Lung (tissue), 17 donors: ENCODE measurements at places on chromosomes 1 and 21. TPM values are rescaled to one million over a fixed set of nuclear protein-coding genes. Genes with fewer than 3 reads are reported as not detected.

- no peaks in the 10 kb centered on the region for H3K36me3 ChIP-seq
- no peak overlapping the region for H3K4me3 ChIP-seq
- no peaks in the 10 kb centered on the region for H3K4me1 ChIP-seq
- H3K27ac ChIP-seq = no peak overlapping the region
- no peaks in the 10 kb centered on the region for H3K27me3 ChIP-seq
These were observed 51.7 kb upstream of the SCMH1 start for GRCh38 chr1:41293779-41294178.

- no peaks in the 10 kb centered on the region for H3K27me3 ChIP-seq
- H3K27ac ChIP-seq = no peak overlapping the region
- H3K4me3 ChIP-seq = no peak overlapping the region
- no peaks in the 10 kb centered on the region for H3K36me3 ChIP-seq
These were observed 4.0 kb upstream of the AGBL4 start for GRCh38 chr1:50027794-50028193.

GRCh38 chr1:179817789-179818188 is 59.8 kb downstream of the TOR1AIP2 start:
- no peak overlapping the region for H3K4me3 ChIP-seq
- no peak overlapping the region for H3K27ac ChIP-seq

- no peak for DNase-seq
- H3K4me1 ChIP-seq = no peaks in the 10 kb centered on the region
- peaks cover 36% of the 10 kb centered on the region for H3K36me3 ChIP-seq
- no peak overlapping the region for H3K27ac ChIP-seq
These were observed 22.2 kb upstream of the TMEM200B start for GRCh38 chr1:29145739-29146437.

DNA sequence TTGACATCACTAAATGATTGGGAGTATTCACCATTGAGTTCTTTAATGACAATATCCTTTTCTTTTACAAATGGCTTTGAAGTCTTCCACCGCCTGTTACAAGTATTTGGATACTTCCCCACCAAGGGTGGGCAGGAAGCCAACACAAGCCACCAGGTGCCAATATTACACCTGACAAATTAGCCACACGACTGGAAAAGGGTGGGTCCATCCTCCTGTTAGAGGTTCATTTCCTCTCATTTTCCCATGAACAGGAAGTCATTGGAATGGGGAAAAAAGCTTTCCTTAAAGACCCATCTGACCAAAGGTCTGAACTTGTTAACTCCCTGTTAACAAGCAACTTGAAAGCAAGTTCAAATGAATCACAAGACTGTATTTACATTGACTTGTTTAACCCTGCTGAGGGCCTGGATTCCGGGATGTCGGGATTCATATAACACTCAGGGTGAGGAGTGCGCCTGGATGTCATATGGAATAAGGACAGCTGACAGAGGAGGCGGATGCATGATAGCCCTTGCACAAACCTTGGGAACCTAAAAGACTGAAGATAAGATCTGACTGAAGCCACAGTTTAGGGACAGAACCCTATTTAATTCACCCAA is 40.5 kb upstream of the PROX1 start:
- no peak overlapping the region for H3K4me3 ChIP-seq
- no peaks in the 10 kb centered on the region for H3K36me3 ChIP-seq
- no peaks in the 10 kb centered on the region for H3K4me1 ChIP-seq
- no peak for DNase-seq
- no peak overlapping the region for H3K27ac ChIP-seq
- peaks cover 7% of the 10 kb centered on the region for H3K27me3 ChIP-seq

GRCh38 chr1:55539652-55540512 is 324.7 kb upstream of the USP24 start:
- no peak overlapping the region for H3K4me3 ChIP-seq
- no peak overlapping the region for H3K27ac ChIP-seq

DNA sequence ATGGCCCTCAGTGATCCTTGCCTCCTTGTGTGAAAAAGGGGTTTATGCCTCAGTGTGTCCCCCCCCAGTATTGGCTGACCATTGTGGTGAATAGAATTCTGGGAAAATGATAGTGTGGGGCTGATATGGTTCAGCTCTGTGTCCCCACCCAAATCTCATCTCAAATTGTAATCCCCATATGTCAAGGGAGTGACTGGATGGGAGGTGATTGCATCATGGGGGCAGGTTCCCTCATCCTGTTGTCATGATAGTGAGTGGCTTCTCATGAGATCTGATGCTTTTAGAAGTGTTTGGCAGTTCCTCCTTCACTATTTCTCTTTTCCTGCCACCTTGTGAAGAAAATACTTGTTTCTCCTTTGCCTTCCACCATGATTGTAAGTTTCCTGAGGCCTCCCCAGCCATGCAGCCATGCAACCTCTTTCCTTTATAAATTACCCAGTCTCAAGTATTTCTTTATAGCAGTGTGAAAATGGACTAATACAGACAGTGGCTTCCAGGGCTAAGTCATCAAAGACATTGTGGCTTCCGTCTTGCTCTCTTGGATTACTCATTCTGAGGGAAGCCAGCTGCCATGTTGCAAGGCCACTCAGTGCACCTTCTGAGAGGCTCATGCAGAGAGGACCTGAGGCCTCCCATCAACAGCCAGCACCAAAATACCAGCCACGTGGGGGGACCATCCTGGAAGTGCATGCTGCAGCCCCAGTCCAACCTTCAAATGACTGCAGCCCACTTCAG is 40.6 kb upstream of the SOD1 start:
- no peaks in the 10 kb centered on the region for H3K4me1 ChIP-seq
- H3K36me3 ChIP-seq = no peaks in the 10 kb centered on the region
- no peaks in the 10 kb centered on the region for H3K27me3 ChIP-seq
- no peak for DNase-seq

- H3K36me3 ChIP-seq = peaks cover 6% of the 10 kb centered on the region
- H3K4me3 ChIP-seq = no peak overlapping the region
- H3K27ac ChIP-seq = no peak overlapping the region
- DNase-seq = peak; percentile 91
- no peaks in the 10 kb centered on the region for H3K4me1 ChIP-seq
These were observed 79.0 kb downstream of the RAVER2 start for GRCh38 chr1:64823691-64824476.

DNA sequence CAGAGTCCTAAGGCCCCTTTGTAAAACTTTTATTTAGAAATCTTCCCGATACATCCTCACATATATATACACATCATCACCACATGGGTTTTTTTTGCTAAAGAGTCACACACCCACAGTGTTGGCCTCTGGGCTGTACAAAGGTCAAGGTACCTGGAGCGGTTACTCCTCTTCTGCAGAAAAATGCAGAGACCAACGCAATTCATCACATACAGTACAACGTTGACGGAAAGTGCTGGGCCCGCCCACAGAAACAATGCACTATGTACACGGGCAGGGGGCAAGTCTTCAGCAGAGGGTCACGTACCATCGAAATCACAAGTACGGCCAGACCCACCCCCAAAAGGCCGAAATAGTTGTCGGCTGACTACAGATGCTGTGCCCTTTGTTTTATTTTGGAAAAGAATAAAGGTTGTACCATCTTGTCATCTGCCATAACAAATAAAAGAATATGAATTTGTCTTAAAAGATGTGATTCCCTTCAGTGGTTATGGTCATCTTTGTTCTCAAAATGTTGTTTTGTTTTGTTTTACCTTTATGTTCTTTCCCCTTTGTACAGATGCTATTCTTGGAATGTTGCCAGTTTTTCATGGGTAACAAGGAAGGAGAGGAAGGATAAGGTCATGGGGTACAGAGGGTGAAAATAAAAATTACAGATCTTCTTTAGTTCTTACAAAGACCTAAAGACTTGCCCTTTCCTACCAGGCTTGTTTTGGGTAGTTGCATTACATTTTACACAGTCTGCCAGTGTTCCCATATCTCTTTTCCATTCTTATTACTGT is 15.6 kb downstream of the TAL1 start:
- no peak overlapping the region for H3K4me3 ChIP-seq
- no peak for DNase-seq
- no peak overlapping the region for H3K27ac ChIP-seq
- no peaks in the 10 kb centered on the region for H3K36me3 ChIP-seq
- H3K4me1 ChIP-seq = no peaks in the 10 kb centered on the region
- no peaks in the 10 kb centered on the region for H3K27me3 ChIP-seq

GRCh38 chr1:201265756-201266155 is 17.6 kb upstream of the PKP1 start:
- no peak for DNase-seq
- peaks cover 2% of the 10 kb centered on the region for H3K27me3 ChIP-seq
- peaks cover 9% of the 10 kb centered on the region for H3K4me1 ChIP-seq
- H3K27ac ChIP-seq = no peak overlapping the region
- H3K36me3 ChIP-seq = no peaks in the 10 kb centered on the region

DNA sequence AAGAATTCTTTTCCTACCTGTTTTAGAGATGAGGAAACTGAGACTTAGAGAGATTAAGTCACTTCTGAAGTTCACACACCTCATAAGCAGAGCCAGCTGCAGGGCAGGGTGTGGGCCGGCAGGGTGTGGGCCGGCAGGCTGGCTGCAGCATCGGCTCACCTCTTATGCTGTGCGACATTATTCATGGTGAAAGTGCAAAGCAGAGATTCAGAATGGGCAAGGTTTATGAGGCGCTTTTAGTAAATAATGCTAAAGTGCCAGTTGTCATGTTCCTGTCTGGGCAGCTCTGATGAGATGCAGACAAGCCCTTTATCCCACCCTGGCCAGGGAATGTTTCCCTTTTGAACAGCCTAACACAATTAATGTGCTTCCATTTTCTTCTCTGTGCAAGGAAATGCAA is 14.6 kb downstream of the MAB21L3 start:
- no peak for DNase-seq
- no peaks in the 10 kb centered on the region for H3K36me3 ChIP-seq
- no peak overlapping the region for H3K27ac ChIP-seq
- no peaks in the 10 kb centered on the region for H3K4me1 ChIP-seq
- no peak overlapping the region for H3K4me3 ChIP-seq
- peaks cover 3% of the 10 kb centered on the region for H3K27me3 ChIP-seq

- H3K36me3 ChIP-seq = no peaks in the 10 kb centered on the region
- no peak overlapping the region for H3K4me3 ChIP-seq
- no peak for DNase-seq
- H3K27me3 ChIP-seq = no peaks in the 10 kb centered on the region
- no peak overlapping the region for H3K27ac ChIP-seq
These were observed 85.3 kb upstream of the RGS4 start for GRCh38 chr1:162983671-162984425.

- H3K27ac ChIP-seq = no peak overlapping the region
- no peaks in the 10 kb centered on the region for H3K27me3 ChIP-seq
- peaks cover 13% of the 10 kb centered on the region for H3K4me1 ChIP-seq
These were observed 7.8 kb downstream of the HEYL start for GRCh38 chr1:39631361-39632322.

DNA sequence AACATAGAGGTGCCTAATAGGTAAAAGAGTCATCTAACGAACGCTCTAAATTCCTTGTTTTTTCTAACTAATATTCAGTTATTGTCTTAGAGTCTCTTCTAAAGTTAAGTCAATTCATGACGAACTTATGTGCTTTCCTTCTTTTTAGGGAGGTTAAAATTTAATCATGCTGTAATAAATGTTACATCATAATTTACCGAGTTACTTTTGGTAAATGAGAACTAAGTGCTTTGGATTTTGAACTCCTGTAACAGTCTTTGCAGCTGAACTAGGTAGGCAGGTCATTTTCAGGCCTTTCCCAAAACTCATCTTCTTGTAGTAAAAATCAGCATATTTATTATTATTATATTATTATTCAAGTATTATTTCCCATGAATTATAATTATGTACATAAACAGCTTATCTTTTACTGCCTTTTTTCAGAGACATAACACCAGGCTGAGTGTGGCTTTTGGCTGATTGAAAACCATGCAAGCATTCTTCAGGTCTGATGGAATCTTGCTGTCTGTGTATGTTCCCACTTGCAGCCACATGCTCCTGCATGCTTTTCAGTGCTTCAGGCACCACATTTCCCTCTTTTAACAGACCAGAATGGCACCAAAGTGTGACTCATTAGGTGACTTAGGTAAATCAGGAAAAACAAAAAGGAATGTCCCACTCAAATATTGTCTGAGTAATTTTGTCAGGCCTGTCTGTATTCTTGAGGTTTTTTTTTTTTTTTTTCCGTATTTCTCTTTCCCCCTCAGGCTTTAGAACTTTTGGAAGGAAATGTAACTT is 81.0 kb upstream of the CD55 start:
- no peak overlapping the region for H3K27ac ChIP-seq
- H3K27me3 ChIP-seq = no peaks in the 10 kb centered on the region
- no peak overlapping the region for H3K4me3 ChIP-seq
- H3K36me3 ChIP-seq = no peaks in the 10 kb centered on the region

- H3K4me3 ChIP-seq = no peak overlapping the region
- no peaks in the 10 kb centered on the region for H3K27me3 ChIP-seq
- no peaks in the 10 kb centered on the region for H3K4me1 ChIP-seq
- H3K27ac ChIP-seq = no peak overlapping the region
- no peak for DNase-seq
- no peaks in the 10 kb centered on the region for H3K36me3 ChIP-seq
These were observed 249.2 kb downstream of the MATN1 start for GRCh38 chr1:30473922-30474817.

DNA sequence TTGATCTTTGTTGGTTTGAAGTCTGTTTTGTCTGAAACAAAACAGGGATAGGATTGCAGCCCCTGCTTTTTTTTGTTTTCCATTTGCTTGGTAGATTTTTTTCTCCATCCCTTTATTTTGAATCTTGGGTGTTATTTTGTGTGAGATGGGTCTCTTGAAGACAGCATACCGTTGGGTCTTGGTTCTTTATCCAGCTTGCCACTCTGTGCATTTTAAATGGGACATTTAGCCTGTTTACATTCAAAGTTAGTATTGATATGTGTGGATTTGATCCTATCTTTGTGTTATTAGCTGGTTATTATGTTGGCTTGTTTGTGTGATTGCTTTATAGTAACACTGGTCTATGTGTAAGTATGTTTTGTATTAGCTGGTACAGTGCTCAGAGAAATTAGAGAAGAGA is 40.9 kb downstream of the GIPC2 start:
- H3K27me3 ChIP-seq = no peaks in the 10 kb centered on the region
- H3K27ac ChIP-seq = no peak overlapping the region
- H3K36me3 ChIP-seq = no peaks in the 10 kb centered on the region
- no peak for DNase-seq
- no peak overlapping the region for H3K4me3 ChIP-seq
- no peaks in the 10 kb centered on the region for H3K4me1 ChIP-seq

GRCh38 chr1:82880506-82880905 is 1079.8 kb downstream of the ADGRL2 start:
- DNase-seq = no peak
- H3K27ac ChIP-seq = no peak overlapping the region
- no peaks in the 10 kb centered on the region for H3K4me1 ChIP-seq
- no peaks in the 10 kb centered on the region for H3K27me3 ChIP-seq
- H3K36me3 ChIP-seq = no peaks in the 10 kb centered on the region

DNA sequence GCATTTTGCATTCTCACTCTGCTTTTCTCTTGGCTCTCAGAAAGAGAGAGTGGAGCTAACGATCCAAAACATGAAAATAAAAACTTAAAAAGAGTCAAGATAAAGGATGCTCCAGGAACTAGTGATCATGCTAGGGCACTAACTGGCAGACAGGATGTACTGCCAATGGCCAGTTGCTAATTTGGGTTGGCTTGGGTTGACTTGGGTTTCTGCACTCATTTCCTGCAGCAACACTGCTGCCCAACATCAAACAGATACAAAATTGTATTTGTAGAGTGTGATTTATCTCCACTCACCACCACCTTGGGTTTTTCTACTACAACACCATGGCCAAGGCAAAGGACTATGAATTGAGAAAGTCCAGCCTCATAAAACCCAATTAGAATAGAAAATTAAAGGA is 662.3 kb upstream of the PTBP2 start:
- H3K4me3 ChIP-seq = no peak overlapping the region
- no peak overlapping the region for H3K27ac ChIP-seq
- no peak for DNase-seq
- no peaks in the 10 kb centered on the region for H3K27me3 ChIP-seq

ST6GALNAC3 gene
- total RNA-seq = 17.9 TPM

LRRC3 gene
- total RNA-seq = 3.6 TPM

SMIM1 gene
- total RNA-seq = 8.0 TPM

FCER1G gene
- total RNA-seq = 41.6 TPM

REG4 gene
- not detected for total RNA-seq

FNDC5 gene
- 5.3 TPM for total RNA-seq

TNFAIP8L2 gene
- total RNA-seq = 3.4 TPM
